ENCODE measurements at places on chromosomes 12 and 14. TPM values are rescaled to one million over a fixed set of nuclear protein-coding genes. Genes with fewer than 3 reads are reported as not detected.

The GLS2 gene
- not detected for total RNA-seq

- peak; percentile 52 for DNase-seq
Measured at GRCh38 chr12:88600272-88600671, 20.0 kb upstream of the KITLG start.

DNA sequence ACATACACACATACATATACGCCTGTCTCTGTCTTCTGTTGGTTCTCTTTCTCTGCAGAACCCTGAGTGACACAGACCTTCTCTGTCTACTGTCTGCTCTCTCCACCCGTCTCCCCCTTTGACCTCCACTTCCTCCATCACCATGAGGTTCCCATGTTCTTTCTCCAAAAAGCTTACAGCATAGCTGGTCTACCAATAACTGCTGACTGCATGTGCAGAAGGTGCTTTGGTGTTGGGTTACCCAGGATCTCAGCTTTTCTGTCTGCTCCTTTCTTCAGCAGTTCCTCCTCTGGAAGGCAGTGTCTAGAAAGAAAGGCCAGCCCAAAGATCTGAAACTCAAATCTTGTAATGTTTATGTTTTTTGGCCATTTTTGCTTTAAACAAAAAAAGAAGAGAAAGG, 125.6 kb downstream of the SMOC1 start:
- no peak for DNase-seq

DNA sequence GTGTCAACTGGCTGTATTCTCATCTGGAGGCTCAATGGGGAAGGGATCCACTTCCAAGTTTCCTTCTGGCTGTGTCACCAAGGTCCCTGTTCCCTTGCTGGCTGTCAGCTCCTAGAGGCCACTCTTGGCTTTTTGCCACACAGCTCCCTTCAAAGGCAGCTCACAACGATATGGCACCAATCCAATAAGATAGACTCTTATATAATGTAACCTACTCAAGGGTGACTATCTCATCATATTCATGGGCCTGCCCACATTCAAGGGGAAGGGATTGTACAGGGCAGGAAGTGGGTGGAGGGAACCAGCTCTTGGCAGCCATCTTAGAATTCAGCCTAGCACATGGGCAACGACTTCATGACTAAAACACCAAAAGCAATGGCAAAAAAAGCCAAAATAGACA, 98.7 kb upstream of the PLXNC1 start:
- DNase-seq = no peak

- no peak for DNase-seq
Measured at GRCh38 chr12:52687497-52688385, 7.5 kb upstream of the KRT1 start.

GRCh38 chr14:99374964-99375363, 103.0 kb upstream of the BCL11B start:
- DNase-seq = no peak

DNA sequence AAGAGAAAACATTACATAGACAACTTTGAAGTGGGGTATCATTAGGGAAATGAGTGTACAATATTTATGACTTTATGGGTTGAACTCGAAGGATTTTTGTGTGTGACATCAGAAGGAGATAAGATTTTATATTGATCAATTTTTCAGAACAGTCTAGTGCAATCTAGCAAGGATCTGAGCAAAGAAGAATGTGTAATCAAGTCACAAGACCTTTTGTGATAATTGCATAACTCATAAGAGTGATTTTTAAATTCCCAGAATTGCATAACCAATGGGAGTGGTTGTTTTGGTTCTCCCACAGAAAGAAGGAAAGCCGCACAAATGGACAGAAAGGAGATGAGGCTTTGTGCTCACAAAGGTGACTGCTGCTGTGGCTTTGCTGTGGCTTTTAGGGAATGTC, 441.8 kb upstream of the FLRT2 start:
- DNase-seq = no peak

The KRT7 gene
- total RNA-seq = 0.29 TPM
